ENCODE measurements at places on chromosomes 1 and 21. TPM values are rescaled to one million over a fixed set of nuclear protein-coding genes. Genes with fewer than 3 reads are reported as not detected.

OR10K2 gene
- polyA plus RNA-seq = not detected

DNA sequence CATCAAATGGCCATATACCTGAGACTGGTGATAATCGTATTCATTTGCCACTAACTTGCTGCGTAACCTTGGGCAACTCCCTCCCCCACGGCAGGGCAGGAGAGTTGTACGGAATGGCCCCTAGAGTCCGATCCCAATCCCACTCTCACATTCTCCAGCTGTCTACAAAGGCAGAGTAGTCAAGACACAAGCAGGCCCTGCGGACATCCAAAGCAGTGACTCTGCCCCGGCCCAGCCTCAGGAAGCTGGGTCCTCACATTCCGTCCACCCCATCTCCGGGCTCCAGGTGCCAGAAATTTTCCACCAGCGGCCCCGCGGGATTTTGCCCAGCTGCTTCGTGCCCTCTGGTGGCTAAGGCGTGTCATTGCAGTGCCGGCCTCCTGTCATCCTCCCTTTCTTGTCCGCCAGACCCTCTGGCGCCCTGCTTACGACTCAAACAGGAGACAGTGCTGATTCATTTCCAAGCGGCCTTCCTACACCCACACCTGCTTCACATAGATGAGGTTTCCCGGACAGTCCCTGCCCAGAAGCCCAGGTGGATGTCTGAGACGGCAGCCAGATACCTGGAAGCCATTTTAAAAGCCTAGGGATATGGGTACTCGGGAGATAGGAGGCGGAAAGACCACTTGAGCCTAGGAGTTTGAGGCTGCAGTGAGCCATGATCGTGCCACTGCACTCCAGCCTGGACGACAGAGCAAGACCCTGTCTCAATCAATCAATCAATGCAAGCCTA is 2.9 kb upstream of the S100A2 start:
- peak overlapping the region; percentile 71 for H3K27ac ChIP-seq
- H3K4me3 ChIP-seq = no peak overlapping the region
- peaks cover 48% of the 10 kb centered on the region for H3K4me1 ChIP-seq
- no peaks in the 10 kb centered on the region for H3K27me3 ChIP-seq

CASZ1 gene
- polyA plus RNA-seq = 15.4 TPM

MYBPH gene
- not detected for polyA plus RNA-seq

LENEP gene
- not detected for polyA plus RNA-seq

- H3K27ac ChIP-seq = no peak overlapping the region
- no peaks in the 10 kb centered on the region for H3K36me3 ChIP-seq
- H3K27me3 ChIP-seq = no peaks in the 10 kb centered on the region
- DNase-seq = no peak
- H3K4me1 ChIP-seq = no peaks in the 10 kb centered on the region
Observed at GRCh38 chr1:218352075-218352438, 6.9 kb downstream of the TGFB2 start.

- peaks cover 7% of the 10 kb centered on the region for H3K4me1 ChIP-seq
- H3K4me3 ChIP-seq = no peak overlapping the region
- H3K27ac ChIP-seq = no peak overlapping the region
- H3K27me3 ChIP-seq = no peaks in the 10 kb centered on the region
- H3K36me3 ChIP-seq = no peaks in the 10 kb centered on the region
Observed at GRCh38 chr1:28306301-28306949, 22.4 kb upstream of the MED18 start.

ARHGEF19 gene
- 14.0 TPM for polyA plus RNA-seq

DNA sequence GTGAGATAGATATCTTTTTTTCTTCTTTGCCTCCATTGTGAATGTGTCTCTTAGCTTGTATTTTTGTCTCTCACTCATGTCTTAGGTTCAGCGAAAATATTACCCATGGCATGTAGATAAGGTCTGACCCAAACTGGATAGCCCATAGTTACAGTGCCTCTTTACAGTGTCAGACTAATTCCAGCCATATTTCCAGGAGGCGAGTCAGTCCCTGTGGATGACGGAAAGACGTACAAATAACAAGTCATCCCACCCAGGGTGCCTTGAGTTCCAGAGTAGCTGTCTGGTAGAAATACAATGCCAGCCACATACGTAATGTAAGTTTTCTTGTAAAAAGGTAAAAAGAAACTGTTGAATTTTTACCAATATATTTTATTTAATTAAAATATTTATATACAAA is 157.3 kb downstream of the ZNF281 start:
- DNase-seq = no peak
- H3K36me3 ChIP-seq = no peaks in the 10 kb centered on the region
- H3K27ac ChIP-seq = no peak overlapping the region
- H3K4me3 ChIP-seq = no peak overlapping the region

DNA sequence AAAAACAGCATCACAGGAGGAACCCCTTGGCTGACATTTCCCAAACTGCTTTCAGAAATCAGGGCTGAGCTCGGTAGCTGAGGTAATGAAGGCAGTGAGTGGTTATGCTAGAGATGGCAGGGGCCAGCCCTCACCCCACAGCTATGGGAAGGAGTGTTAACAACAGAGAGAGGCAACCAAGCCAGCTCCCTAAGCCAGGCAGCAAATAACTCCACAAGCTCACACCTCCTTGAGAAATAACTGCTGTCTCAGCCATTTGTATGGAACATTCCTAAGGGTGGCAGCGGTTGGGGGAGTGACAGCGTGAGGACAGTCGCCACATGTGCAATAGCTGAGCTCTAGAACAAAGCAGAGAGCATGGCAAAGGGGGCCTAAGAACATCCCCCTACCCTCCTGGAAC is 42.6 kb downstream of the LMX1A start:
- H3K4me3 ChIP-seq = no peak overlapping the region
- no peaks in the 10 kb centered on the region for H3K36me3 ChIP-seq
- DNase-seq = no peak
- H3K4me1 ChIP-seq = no peaks in the 10 kb centered on the region
- no peak overlapping the region for H3K27ac ChIP-seq
- H3K27me3 ChIP-seq = peaks cover 5% of the 10 kb centered on the region

CD84 gene
- polyA plus RNA-seq = 1.5 TPM

CCDC27 gene
- 0.27 TPM for polyA plus RNA-seq

GRCh38 chr1:242428399-242429190 is 95.9 kb downstream of the PLD5 start:
- H3K4me1 ChIP-seq = no peaks in the 10 kb centered on the region
- H3K27me3 ChIP-seq = no peaks in the 10 kb centered on the region
- no peak overlapping the region for H3K27ac ChIP-seq
- no peak for DNase-seq
- H3K4me3 ChIP-seq = no peak overlapping the region

DNA sequence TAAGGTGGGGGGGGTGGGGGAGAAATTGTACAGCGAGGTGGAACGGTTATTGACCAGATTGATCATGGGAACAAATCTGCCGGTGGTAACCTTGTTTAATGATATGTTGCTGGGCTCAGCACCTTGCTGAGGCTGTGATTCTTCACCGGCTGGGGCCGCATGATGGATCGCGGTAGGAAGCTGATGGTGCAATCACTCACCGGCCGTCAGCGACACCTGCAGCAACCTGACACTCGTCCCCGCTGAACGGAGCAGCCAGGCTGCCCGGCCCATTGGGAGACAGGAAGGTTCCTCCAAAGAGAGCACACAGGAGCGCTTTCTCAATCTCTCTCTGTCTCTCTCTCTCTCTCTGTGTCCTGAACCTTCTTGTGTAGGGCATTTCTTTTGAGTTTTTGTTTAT is 128.5 kb upstream of the RRP15 start:
- H3K27me3 ChIP-seq = peaks cover 12% of the 10 kb centered on the region
- no peak overlapping the region for H3K27ac ChIP-seq
- no peak overlapping the region for H3K4me3 ChIP-seq
- no peaks in the 10 kb centered on the region for H3K36me3 ChIP-seq
- peak; percentile 25 for DNase-seq

GRCh38 chr1:54357967-54358366 is 48.2 kb downstream of the SSBP3 start:
- no peaks in the 10 kb centered on the region for H3K36me3 ChIP-seq
- H3K27me3 ChIP-seq = no peaks in the 10 kb centered on the region
- no peak overlapping the region for H3K27ac ChIP-seq

DNA sequence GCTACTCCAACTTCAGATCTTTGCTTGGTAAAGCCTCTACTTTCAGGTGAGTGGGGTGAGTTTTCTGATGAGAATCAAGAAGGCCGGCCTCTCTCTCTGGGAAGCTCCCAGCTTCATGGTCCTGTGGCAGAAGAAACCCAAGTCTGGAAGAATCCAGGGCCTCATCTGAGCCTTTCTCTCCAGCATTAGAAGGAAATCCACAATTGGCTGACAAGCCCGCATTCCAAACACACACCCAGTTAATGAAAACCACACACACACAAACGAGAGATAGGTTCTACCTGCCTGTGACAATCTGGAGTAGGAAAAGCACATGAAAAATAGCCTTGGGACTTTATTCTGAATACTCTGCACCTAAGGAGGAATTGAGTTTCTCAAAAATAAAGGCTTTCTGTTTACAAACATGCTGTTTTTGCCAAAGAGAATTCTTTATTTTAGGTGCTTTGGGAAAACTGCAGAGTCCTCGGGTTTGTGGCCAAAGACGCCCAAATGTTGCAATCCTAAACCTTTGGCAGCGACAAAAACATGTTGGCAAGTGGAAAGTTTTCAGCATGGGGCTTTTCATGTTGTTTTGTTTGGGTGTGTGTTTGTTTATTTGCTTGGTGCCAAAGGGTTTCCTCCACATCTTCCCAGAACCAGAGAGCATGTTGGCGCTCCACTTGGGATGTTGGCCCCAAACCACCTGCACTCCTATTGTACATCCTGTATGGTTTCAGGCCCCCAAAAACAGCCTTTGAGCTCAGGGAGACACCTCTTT is 216.2 kb downstream of the SETD4 start:
- no peak overlapping the region for H3K27ac ChIP-seq
- no peak for DNase-seq
- no peaks in the 10 kb centered on the region for H3K4me1 ChIP-seq
- H3K27me3 ChIP-seq = no peaks in the 10 kb centered on the region

GRCh38 chr1:61580417-61580816 is 144.5 kb downstream of the TM2D1 start:
- no peak overlapping the region for H3K27ac ChIP-seq
- no peaks in the 10 kb centered on the region for H3K4me1 ChIP-seq
- H3K4me3 ChIP-seq = no peak overlapping the region
- H3K36me3 ChIP-seq = no peaks in the 10 kb centered on the region

- H3K27me3 ChIP-seq = no peaks in the 10 kb centered on the region
- peaks cover 12% of the 10 kb centered on the region for H3K36me3 ChIP-seq
- H3K27ac ChIP-seq = no peak overlapping the region
- DNase-seq = no peak
- no peak overlapping the region for H3K4me3 ChIP-seq
Observed at GRCh38 chr1:26477446-26478152, 5.4 kb downstream of the HMGN2 start.

TARBP1 gene
- 8.1 TPM for polyA plus RNA-seq

- H3K27ac ChIP-seq = no peak overlapping the region
- no peak overlapping the region for H3K4me3 ChIP-seq
- no peak for DNase-seq
- H3K27me3 ChIP-seq = no peaks in the 10 kb centered on the region
Observed at GRCh38 chr21:33817663-33818451, 97.7 kb downstream of the ATP5PO start.

- DNase-seq = peak; percentile 78
- no peaks in the 10 kb centered on the region for H3K36me3 ChIP-seq
- H3K4me1 ChIP-seq = peaks cover 14% of the 10 kb centered on the region
- no peak overlapping the region for H3K4me3 ChIP-seq
- H3K27me3 ChIP-seq = no peaks in the 10 kb centered on the region
- peak overlapping the region; percentile 27 for H3K27ac ChIP-seq
Observed at GRCh38 chr1:67792741-67793458, 40.4 kb downstream of the GNG12 start.

LCE2A gene
- polyA plus RNA-seq = not detected

DNA sequence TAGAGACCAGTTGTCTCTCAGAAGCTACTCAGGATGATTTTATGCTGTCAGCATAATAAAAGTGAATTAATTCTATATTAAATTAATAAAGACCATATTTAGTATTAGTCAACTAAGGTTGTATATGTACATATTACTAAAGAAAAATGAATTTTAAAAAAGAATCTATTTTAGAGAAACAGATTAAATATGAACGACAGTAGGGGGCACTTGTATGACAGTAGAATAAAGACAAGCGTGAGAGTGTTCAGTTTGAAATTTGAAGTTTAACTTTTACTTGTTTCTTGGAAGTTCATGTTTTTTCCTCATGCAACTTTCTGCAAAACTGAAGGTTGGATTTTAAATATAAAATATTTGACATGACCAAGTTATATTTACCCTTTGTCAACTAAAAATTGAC is 67.9 kb upstream of the MACF1 start:
- no peak overlapping the region for H3K27ac ChIP-seq
- H3K36me3 ChIP-seq = no peaks in the 10 kb centered on the region
- H3K27me3 ChIP-seq = no peaks in the 10 kb centered on the region
- H3K4me1 ChIP-seq = no peaks in the 10 kb centered on the region
- no peak overlapping the region for H3K4me3 ChIP-seq

NPR1 gene
- 18.1 TPM for polyA plus RNA-seq

DNA sequence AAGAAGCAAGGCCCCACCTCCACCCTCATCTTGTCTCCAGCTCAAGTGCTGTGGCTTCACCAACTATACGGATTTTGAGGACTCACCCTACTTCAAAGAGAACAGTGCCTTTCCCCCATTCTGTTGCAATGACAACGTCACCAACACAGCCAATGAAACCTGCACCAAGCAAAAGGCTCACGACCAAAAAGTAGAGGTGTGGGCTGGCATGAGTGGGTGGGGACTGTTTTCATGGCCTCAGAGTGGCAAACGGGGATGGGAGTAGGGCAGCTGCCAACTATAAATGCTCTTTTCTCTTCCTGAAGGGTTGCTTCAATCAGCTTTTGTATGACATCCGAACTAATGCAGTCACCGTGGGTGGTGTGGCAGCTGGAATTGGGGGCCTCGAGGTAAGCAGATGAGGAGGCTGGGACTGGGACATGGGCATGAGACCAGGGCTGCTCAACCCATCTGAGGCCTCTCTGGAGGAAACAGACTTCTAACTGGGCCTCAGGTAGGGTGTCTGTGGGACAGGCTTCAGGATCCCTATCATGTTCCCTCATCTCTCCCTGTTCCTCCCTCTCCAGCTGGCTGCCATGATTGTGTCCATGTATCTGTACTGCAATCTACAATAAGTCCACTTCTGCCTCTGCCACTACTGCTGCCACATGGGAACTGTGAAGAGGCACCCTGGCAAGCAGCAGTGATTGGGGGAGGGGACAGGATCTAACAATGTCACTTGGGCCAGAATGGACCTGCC is 8.8 kb upstream of the P3R3URF start:
- H3K27ac ChIP-seq = peak overlapping the region; percentile 93
- H3K27me3 ChIP-seq = no peaks in the 10 kb centered on the region
- no peak for DNase-seq
- peaks cover 6% of the 10 kb centered on the region for H3K36me3 ChIP-seq

GRCh38 chr1:186865253-186865652 is 36.5 kb downstream of the PLA2G4A start:
- no peak for DNase-seq
- no peak overlapping the region for H3K27ac ChIP-seq
- no peak overlapping the region for H3K4me3 ChIP-seq
- H3K4me1 ChIP-seq = no peaks in the 10 kb centered on the region
- no peaks in the 10 kb centered on the region for H3K27me3 ChIP-seq

KLHDC9 gene
- polyA plus RNA-seq = 1.8 TPM

- DNase-seq = no peak
- H3K27ac ChIP-seq = no peak overlapping the region
- no peak overlapping the region for H3K4me3 ChIP-seq
- H3K36me3 ChIP-seq = peaks cover 13% of the 10 kb centered on the region
- no peaks in the 10 kb centered on the region for H3K27me3 ChIP-seq
Observed at GRCh38 chr1:153805042-153805745, 30.0 kb downstream of the SLC27A3 start.
